ENCODE measurements at places on chromosomes 1 and 21.

- DNase-seq, result no peak
These were observed 840.0 kb upstream of the B3GALT2 start for GRCh38 chr1:194026422-194026821.

DNA sequence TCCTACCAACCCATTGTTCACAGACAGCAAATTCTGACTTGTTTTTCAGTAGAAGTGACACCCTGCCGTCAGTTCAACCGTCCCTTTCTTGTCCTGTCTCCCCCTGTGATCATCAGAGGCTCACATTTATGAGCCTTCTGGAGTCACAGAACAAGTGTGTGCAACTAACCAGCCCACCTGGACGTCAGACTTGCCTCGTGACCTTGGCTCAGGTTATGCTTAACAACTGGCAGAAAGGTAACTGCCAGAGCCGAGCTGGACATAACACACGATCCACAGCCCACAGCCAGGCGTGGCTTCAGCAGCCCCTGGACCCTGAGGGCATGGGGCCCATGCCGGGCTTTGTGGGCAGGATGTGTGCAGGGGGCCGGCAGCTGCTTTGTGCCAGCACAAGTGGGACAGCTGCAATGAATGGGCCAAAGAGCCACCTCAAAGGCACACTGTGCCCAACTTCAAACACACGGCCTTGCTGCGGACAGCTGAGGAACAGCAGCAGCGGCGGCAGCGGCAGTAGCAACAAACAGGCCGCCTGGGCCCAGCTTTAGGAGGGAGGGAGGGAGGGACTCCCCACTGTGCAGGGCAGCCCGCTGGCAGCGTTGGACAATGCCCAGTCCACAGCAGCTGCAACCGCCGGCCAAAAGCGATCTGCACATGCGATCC is 103.9 kb downstream of the ZBTB18 start:
- DNase-seq, result no peak

DNA sequence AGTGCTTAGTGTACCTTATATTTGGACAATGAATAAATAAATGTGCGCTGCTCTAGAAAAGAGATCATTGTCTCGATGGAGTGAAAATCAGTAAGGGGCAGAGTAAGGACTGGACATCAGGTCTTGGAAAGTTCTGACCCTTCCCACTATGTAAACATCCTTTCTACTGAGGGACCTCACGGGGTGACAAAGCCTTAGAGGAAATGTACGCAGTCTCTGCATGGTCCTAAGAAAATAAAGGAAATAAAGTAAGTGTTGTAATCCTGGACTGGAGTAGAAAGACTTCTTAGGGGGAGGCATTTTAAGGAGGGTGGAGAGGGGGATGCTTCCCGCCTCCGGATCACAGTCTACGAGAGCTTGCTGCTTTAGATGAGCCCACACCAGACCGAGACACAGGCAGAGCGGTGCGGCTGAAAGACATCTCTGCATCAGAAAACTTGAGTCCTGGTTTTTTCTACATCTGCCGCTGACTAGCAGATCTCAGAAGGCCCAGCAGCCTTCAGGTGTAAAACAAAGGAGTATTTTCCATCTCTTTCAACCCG is 22.3 kb upstream of the GPR137B start:
- DNase-seq, result no peak

DNA sequence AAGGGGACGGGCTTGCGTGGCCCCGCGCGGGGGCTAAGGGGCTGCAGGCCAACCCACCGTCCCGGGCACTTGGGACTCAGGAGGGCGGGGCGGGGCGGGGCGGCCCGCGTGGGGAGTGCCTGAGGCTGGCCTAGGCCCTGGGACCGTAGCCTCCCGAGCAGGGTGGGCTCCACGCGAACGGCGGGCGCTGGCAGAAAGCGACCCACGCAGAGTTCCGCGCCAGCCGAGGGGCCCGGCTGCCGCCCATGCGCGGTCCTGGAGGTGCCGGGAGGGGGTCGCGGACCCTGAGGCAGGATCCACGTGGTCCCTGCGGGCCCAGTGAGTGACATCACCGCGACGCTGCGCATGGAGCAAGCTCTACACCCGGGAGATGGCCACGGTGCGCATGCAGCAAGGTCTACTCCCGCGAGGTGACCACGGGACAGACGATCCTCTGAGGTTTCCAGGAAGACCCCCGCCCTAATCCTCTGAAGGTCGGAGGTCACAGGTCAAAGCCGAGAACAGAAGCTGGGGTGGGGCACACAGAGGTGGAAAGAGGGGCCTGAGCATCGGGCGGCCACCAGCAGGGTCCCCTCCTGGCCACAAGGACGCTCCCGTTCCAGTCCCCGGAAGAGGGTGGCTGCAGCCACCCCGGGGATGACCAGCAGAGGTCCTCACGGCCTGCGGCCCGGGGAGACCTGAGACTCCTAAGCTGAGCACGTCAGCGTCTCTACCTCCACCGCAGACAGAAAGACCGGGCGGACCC is 13.5 kb upstream of the SLC19A1 start:
- peak; percentile 48 for DNase-seq

- no peak for DNase-seq
These were observed 32.3 kb downstream of the ACOT7 start for GRCh38 chr1:6361124-6361775.

DNA sequence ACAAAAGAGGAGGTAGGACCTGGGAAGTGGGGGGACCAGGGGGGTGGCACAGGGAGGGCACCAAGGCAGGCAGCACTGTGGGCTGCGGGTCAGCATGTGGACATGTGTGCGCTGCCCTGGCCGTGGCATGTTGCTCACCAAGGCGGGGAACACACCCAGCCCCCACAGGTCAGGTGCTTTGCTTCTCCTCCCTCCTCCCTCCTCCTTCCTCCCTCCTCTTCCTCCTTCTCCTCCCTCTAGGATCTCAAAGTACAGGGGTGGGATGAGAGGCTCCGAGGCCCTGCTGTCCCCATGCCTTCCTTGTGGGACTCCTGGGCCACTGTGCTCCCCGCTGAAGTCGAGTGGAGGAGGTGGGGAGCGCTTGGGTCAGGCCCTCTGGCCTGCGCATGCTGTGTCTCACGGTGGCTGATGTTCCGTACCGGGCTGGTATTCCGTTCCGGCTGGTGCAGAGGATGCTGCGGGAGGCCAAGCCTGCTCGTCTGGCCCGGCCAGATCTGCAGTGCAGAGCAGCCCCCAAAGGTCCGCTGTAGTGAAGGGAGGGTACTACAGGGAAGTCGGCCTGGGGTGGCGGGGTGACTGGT is 26.6 kb downstream of the SPSB1 start:
- DNase-seq, result no peak

- DNase-seq, result no peak
These were observed 26.6 kb downstream of the SMAP2 start for GRCh38 chr1:40399984-40400704.

GRCh38 chr1:221457685-221458446 is 284.0 kb downstream of the DUSP10 start:
- DNase-seq, result no peak

GRCh38 chr1:217089361-217090014 is 366.3 kb upstream of the ESRRG start:
- no peak for DNase-seq

DNA sequence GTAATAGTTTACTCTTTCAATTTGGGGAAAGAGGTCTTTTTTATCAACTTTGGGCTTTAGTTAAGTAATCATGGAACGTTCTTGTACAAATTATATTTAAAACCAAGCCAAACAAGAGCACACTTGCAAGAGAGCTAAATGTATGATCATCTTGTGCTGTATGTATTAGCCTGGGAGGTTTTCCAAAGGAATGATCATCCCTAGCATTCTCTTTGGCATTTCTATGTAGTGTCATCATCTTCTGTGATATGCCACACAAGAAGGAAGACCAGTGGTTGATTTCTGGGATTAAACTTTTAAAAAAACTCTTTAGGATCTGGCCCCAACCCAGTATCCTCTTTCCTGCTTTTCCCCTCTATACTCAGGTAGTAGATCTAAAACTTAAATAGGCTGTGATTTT is 38.4 kb upstream of the KCNQ4 start:
- DNase-seq, result no peak

- DNase-seq, result no peak
These were observed 3.2 kb downstream of the FCRL2 start for GRCh38 chr1:157773493-157774350.

DNA sequence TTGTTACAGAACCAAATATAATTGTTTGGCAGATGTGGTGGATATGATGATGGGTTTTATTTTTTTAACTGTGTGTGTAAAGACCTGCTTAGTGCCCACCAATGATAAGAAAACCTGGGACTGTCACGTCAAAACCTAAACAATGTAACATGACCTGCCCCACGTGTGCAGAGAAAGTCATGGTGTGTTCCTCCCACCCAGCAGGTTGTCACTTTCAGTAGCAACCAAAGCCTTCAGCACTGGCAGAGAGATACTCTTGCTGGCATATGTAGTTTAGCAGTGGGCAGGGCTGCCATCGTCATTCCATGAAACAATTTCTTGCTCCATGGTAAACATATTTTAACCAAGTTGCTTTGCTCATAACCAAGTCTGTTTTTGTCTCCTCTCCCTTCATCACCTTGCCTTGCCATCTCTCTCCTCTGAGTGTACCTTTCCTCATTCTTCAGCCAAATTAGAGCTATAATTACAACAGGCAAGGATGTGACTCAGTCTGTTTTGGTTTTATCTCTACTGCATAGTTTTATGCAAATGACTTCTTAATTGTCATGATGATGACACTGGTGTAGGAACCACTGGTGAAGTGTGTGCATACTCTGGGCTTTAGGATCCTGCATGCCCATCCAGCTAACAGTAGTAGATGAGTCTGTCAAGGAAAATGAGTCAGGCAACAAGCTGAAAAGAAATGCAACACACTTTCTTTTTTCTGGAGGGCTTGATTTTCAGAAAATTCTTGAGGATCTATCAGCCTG is 150.3 kb downstream of the EDEM3 start:
- DNase-seq, result no peak

- DNase-seq, result no peak
These were observed 13.9 kb downstream of the WNT2B start for GRCh38 chr1:112522621-112523020.

GRCh38 chr1:76381450-76382097 is 307.0 kb downstream of the ST6GALNAC3 start:
- DNase-seq, result no peak

GRCh38 chr1:60133848-60134247 is 60.3 kb upstream of the C1orf87 start:
- DNase-seq, result no peak

- DNase-seq, result no peak
These were observed 37.6 kb downstream of the PDE4B start for GRCh38 chr1:65830306-65830705.

DNA sequence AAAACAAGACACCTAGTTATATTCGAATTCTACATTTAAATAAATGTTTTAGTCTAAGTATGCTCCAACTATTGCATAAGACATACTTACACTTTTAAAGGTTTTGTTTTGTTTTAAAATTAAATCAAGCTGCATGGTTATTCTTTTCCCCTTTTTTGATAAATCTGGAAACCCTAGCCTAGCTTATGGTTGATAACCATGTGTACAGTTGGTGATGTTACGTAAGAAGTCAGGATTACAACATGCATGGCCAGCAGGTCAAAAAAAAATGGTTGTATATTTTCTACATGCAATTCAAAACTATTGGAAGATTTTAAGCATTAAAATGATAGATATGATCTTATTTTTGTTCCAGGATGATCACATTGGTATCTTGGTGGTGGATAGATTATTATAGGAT is 1600.6 kb downstream of the PLA2G4A start:
- DNase-seq, result no peak

DNA sequence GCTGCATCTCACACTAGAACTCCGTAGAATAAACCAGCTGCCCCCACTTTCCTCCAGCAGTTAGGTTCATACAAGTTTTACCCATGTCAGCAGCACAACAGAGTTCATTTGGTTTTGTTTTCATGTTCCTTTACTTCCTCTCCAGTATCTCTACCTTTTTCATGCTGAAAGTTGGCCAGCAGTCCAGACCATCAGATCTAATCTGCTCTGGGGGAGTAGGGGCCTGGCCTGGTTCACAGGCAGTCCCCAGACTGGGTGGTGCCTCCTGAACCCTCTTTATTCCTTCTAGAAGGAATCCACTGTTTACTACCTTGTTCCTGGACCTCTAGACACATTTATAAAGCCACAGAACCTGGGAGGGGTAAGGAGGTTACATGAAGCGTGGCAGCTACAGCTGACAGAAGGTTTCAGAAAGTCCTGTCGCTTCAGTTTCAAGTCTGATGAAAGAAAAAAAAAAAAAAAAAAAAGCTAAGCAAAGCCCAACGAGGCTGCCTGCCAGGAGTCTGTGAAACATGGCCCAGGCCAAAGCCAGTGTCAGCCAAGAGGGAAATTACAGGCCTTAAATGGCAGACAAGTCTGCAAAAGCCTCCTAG is 184.6 kb upstream of the JUN start:
- DNase-seq, result no peak

GRCh38 chr1:10384219-10384618 is 14.6 kb upstream of the PGD start:
- no peak for DNase-seq

DNA sequence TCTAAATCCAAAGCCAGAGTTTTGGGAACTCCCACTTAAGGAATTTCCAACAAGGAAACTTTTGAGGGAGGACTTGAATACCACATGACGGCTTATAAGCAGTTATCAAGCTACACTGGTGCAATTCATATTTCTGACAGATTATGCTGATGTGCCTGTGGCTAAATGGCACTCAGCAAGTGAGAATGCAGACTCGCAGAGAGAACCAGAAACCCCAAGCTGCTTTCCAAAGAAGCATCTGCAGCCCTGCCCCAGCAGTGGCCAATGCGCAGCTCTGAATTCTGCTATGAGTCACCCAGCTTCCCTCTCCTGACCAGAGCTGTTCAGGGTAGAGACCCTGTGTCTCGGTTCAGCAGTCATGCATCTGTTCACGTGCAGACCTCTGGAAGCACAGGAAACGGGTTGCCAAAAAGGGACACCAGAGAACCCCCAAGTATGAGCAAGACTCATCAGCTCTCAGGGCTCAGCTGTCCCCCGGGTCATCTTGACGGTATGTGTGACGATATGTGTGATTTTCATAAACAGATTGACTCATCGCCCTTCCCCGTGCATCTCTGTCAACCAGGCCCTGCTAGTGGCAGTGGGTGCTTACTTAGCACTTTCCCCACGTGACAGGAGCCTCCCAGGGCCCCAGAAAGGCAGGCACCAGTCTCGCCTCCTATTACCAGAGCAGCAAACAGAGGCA is 76.3 kb downstream of the ITPKB start:
- peak; percentile 86 for DNase-seq

- no peak for DNase-seq
These were observed 3.8 kb downstream of the IRF2BP2 start for GRCh38 chr1:234605983-234606783.

- no peak for DNase-seq
These were observed 1.4 kb downstream of the MAGI3 start for GRCh38 chr1:113391649-113392271.

DNA sequence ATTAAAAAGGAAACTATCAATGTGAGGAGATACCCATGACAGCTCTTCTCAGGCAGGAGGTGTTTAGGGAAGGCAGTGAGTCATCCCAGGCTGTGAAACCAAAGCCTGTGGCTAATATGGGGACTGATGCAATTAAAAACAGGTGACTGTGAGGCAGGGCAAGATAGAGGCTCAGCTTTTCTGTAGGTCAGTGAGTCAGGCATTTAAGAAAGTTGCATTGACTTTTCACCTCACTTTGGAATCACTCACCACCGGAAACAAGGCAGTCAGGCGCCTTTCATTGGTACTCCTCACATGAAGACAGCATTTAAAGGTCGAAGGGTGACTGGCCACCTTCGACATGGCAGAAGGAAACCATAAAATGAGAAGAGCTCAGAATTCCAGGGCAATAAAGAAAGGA is 54.5 kb downstream of the PAPPA2 start:
- DNase-seq, result peak; percentile 0

All from stimulated activated CD4-positive, alpha-beta T cell treated with anti-CD3 and anti-CD28 coated beads, Interleukin-12 subunit alpha, Interleukin-12 subunit beta, amount 100 ng/mL, for 48 hours (primary cell).